Myometrial cell (primary cell): ENCODE measurements at places on chromosomes 16 and 17. TPM values are rescaled to one million over a fixed set of nuclear protein-coding genes. Genes with fewer than 3 reads are reported as not detected.

The SCGB1C2 gene
- not detected in 2 replicates for total RNA-seq

The CRHR1 gene
- not detected in 2 replicates for total RNA-seq

The ZG16 gene
- total RNA-seq, result not detected in 2 replicates

The SP6 gene
- total RNA-seq, result not detected in 2 replicates

The GPR179 gene
- not detected in 2 replicates for total RNA-seq

The HELZ gene
- total RNA-seq, result 12.1 and 14.5 TPM in 2 replicates

The CIAO2B gene
- 143 and 174 TPM in 2 replicates for total RNA-seq

The NLRC3 gene
- not detected in 2 replicates for total RNA-seq

The OMG gene
- total RNA-seq, result not detected in 2 replicates

The PLEKHH3 gene
- 20.5 and 27.8 TPM in 2 replicates for total RNA-seq

The WNK4 gene
- 12.7 and 13.6 TPM in 2 replicates for total RNA-seq

The SLC47A1 gene
- total RNA-seq, result 0.86 and 4.4 TPM in 2 replicates
